IPS DF 19.7 (cell line): ENCODE measurements at places on chromosomes 12 and 14.
A peak's percentile ranks its signal among the peaks of the same experiment; 100 is the strongest.

GRCh38 chr12:104963757-104964156, 5.7 kb upstream of the SLC41A2 start:
- DNase-seq, result no peak

DNA sequence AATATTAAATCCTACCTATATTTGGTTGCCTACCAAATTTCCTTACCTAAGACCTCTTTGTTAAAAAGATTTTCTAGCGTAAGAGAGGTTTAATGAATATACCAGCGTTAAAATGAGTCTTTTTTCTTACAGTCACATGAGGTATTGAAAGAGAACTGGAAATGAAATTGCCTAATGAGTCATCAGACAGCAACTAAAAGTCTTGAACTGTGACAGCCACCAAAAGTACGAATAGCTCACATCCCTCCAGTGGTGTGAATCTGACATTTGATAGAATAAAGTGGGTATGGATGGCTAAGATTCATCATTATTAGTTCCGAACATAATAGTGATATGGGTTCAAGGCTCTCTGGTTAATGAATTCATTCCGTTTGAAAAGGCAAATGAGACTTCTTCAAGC, 1297.3 kb downstream of the AACS start:
- DNase-seq, result no peak

DNA sequence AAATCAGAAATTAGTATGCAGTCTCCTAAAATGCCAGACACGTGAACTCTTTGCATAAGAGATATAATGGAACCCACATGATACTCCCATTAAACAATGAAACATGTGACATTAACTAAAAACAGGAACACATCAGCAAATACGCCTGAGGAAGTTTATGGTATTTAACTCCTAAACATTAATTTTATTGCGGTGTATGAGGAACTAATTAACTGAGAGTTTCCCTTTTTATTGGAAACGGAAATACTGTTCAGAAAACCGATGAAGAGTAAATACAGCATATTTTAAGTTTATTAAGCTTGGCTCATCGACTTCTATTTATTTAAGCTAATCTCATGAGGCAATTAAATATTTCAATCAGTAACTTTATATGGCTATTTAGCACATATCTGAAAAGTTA, 290.3 kb downstream of the SOX5 start:
- no peak for DNase-seq

DNA sequence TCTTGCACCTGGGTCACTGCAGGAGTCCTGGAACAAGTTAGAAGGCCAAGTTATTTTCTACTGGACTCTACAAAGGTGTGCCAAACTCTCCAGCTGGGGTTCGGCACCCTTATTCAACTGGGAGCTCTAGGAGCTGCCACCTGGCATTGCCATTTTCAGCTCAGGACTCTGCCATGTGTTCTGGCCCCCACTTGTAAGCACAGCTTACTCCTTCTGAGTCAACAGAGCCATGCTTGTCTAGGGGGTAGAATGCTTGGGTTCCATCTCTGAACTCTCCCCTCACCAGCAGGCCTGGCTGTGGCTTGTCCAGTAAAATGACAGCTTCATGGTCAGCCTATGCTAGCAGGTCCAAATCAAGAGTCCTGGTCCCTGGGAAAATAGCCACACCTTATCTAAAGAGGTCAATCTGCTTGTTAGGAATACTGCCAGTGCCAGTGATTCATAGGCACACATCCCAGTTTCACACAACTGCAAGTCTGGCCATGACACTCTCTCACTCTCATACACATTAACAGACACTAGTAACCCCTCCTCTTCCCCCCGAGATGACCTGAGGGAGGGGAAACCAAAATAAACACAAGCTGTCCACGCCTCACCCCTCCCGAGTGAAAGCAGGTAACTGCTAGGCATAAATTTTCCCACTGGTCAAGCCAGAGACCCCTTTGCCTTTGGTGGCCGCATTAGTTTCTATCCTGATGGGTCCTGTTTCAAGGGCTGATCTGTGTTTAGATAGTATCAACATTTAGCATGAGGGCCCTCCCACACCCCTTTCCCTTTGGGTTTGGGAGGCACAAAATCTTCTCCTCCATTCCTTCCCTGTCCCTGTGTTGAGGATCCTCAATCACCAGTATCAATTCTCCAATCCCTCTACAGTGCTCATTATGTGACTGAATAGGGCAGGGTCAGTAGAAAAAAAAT, 182.3 kb upstream of the GZMB start:
- DNase-seq, result no peak

DNA sequence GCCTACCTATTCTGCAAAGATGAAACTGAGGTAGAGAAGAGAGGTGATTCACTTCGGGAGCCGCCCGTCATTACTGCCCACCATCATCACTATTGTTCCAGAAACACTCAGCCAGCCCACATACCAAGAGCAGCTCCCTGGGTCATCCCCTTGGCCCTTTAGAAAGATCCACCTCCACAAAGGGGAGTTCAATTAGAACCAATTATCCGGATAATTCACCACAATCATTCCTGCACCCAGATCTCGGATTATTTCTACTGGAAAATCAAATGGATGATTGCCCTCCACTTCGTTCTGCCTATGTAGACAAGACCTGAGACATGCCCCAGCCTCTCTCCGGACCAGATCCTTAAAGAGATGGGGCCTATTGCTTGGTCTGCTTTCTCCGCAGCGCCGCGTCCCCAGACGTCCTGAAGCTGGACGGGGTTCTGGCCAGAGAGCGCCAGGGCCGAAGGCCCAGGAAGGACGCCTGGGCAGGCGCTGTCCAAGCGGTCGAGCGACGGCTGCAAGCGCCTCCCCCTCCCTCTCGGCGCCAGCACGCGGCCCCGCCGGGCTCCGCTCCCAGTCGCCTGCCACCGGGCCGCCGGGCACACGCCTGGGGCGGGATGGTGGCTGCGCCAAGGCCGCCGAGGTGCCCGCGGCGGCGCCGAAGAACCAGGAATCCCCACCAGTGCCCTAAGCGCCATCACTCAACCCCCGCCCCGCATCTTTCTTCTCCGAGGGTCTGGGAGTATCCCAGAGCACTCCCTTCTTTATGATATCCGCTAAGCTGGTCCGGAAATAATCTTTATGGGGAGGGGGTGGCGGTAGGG, 1.3 kb upstream of the ASCL1 start:
- DNase-seq, result no peak

DNA sequence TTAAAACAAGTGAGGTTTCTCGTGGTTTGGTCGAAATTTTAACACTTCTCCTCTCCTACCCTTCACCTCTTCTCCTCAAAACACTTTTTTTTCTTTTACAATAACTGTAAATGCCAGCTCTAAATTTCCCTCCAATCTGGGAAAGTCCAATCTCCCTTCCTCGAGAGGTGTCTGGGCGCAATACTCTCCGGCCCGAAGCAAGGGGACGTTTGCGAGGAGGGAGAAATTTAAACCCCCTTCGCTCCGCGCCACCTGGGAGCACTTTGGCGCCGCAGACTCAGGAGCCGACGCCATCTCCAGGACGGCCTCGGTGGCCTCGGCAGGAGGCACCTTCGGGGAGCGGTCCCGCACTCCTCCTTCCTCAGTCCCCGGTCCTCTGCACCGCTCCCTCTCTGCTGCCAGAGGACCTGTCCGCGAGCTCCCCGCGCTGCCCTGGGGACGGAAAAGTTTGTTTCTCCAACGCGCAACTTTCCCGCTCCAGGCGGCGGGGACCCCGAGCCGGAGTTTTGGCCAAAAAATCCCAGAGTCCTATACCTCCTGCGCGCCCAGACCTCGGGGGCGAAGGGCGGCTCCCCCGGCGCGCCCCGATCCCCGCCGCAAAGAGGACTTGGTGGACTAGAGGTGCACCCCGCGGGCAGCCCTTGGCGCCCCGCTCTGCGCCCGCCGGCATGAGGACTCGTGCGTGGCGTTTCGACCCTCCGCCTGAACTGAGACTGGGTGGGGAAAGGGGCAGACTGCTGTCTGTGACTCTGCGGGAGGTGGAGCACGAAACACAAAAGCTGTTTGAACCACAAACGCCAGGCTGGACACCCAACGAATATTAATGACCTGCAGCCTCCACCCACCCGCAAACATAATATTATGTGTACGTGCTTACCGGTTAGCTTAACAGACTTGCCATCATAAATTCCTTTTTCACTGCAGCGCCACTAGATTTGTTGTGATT, 95.2 kb upstream of the HMGA2 start:
- DNase-seq, result no peak

- DNase-seq, result no peak
These were observed 131.5 kb upstream of the MGAT4C start for GRCh38 chr12:86387591-86388145.

DNA sequence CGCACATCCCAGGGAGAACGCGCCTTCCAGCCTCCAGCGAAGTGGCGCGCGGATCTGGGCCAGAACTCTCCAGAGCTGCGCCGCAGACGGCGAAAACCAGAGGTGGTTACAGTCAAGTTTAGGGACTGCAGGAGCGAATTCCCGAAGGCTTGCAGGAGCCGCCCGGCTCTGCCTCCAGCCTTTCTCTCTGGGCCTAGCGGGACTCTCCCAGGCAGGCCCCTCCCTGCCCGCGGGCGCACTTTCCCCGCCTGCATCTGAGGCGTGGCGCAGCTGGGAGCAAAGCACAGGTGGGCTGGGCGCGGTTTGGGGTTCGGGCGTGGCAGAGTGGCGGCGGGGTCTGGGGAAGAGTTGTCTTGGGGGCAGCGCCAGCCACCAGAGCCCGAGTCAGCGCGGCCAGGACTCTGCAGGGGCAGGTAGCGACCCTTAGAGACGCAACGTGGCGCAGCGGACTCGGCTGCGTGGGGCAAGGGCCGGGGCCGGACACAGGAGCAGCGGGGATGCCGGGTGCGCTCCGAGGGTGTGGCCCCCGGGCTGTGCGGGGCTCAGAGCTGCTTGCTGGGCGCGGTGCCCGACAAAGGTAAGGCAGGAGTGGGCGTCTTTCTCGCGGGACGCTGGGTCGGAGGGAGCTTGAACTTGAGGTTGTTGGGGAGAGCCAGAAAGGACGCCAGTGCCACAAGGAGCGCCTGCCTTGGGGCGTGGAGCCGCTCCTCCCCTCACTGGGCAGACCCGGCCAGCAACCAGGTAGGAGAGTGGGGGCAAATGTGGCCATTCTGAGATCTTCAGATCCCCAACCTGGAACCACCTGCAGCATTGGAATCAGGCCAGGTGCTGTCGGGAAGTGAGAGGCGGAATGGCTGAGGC, 1126.0 kb downstream of the AACS start:
- peak; percentile 30 for DNase-seq

DNA sequence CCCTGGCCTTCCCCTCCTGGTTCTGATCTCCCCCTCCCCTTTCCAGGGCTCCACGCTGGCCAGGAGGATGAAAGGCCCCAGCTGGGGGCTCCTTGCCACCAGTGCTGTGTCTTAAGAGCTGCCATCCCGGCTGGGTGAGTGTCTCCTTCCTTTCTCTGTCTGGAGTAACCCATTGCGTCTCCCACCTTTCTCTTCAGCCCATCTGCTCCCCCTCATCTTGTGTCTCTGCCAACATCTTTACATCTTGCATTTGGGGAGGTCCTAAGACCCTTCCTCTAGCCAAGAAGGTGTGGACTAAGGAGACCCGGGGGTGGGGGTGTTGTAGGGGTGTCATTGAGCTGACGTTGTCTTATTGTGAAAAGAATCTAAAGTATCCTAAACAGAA, 505 bp downstream of the BCL2L2 start:
- no peak for DNase-seq

DNA sequence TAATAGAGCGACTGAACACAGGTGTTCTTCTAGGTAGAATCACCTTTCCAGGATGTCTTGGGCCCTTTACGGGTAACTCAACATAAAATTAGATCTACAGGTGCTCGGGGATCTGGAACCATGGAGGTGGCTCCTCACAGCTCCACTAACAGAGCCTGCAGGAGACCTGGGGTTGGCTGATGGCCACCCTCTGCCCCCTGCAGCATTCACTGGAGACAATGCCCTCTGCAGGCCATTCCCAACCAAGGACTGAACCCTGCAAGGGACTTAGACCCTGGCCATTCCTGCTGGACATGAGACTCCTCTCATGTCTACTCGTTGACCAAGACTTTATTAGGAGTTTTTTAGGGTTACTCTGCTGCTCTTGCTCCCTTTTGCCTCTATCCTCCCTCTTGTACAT, 58.5 kb upstream of the PPP4R3A start:
- DNase-seq, result no peak

DNA sequence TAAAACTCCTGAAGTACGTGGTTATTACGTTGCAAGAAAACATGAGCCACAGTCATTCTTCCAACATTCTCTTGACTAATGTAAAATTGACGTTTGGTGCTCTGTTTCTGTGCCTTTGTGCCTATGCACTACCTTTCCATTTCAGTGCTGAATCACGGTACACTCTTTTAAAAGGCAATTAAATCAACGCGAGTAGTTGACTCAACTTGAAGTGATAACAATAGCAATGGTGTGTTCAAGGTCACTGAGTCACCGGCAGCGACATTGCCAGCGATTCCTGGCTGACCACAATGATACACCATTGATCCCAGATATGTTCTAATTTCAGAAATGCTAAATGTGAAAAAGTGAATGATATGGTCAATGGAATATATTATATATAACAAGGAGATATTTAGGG, 17.8 kb downstream of the AK7 start:
- DNase-seq, result no peak

GRCh38 chr14:103641161-103641560, 12.2 kb downstream of the KLC1 start:
- DNase-seq, result no peak

DNA sequence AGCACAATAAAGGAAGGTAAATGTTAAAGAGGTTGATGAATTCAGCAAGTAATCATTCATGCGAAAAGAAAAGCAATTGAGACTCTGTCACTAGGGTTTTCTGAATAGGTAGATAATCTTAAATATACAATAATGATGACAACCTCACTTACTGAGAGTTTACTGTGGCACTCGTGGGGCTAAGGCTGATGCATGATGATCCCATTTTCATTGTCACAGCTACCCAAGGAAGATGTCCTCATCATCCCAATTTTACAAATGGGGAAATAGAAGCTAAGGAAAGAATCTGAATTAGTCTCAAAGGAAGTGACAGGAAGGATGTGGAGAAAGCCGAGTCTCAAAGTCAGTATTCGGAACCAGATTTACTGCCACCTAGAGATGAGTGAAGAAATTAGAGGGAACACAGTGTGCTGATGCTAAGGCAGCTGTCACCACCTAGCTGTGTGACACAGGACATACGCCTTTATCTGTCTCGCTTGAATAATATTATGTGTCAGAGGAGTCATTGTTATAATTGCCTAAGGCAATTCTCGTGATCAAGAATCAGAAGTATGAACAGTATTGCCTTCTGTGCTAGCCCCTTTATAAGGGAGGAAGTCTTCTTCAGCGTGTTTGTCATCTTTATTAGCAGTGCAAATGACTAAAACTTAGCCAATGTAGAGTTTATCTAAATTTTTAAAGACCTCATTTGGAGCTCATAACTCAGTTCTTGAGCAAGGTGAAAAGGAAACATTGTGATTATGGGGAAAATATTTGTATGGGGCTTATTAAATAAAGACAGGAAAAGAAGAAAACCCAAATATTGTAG, 63.2 kb downstream of the ERGIC2 start:
- peak; percentile 50 for DNase-seq

GRCh38 chr12:68918960-68919359, 14.0 kb downstream of the CPM start:
- DNase-seq, result no peak

- no peak for DNase-seq
These were observed 65.1 kb upstream of the GPHB5 start for GRCh38 chr14:63383776-63384367.

- no peak for DNase-seq
These were observed 18.2 kb downstream of the PDZRN4 start for GRCh38 chr12:41206298-41206697.
